Bronchial epithelial cell (primary cell): ENCODE measurements at places on chromosomes 12 and 14.

DNA sequence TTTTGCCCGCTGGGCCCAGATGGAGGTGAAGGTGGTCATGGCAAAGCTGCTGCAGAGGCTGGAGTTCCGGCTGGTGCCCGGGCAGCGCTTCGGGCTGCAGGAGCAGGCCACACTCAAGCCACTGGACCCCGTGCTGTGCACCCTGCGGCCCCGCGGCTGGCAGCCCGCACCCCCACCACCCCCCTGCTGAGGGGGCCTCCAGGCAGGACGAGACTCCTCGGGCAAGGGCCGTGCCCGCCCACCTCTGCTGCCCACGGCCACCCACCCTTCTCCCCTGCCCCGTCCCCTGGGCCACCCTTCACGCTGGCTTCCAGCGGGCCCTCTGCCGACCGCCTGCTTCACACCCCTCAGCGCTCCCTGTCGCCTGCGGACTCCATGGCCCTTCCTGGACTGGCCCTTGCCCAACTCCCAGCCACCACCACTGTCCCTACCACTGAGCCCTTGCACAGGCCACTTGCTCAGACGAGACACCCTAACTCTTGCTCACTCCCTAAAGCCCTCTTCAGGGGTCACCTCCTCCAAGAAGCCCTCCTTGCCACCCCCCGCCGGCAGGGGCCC is 42.5 kb downstream of the CYP46A1 start:
- no peak for DNase-seq

- DNase-seq: no peak
Measured at GRCh38 chr12:108448246-108448645, 66.8 kb upstream of the FICD start.

DNA sequence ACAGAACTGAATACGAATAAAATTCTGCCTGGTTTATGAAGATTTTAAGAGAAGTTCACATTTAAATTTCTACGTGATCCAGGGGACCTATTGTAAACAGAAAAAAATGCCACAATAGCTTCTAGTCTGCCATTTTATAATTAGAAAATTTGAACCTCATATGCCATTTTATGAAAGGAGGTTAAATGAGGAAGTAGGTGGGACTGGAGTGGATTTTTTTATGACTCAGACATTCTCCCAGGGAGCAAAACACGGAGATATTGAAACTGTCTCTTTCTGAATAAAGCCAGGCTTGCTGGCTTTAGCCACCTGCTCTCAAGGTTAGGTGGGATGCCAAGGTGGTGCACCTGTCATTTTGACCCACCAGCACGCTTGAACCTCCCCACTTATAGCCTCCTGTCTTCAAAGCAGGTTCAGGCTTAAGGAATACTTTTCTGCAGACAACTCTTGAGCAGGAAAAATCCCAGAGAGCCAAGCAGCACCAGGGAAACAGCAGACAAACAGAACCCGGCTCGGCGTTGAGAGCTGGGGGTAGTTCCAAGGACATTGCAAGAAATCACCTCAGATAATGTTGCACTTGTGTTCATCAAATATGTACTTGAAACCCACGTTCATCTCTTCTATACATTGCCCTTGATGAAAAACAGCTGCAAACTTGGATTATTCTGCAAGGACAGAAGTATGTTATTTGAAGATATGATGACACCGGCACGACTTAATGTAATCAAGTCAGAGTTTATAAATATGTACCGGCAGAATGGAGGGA is 203.7 kb downstream of the PPM1H start:
- peak; percentile 56 for DNase-seq

DNA sequence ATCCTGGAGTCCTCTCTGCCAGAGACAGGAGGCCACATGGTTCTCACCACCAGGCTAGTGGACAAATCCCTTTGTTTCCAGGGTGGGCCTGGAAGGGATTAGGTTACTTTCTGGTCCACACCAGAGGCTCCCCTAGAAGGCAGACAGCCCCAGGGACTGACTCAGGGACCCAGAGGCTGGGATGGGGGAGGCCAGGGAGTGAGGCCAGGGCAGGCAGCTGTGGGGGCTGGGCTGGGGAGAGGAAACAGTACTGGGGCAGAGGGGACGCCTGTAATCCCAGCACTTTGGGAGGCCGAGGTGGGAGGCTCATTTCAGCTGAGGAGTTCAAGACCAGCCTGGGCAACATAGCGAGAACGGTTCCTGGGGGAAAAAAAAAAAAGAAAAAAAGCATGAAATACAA is 64.7 kb downstream of the TNFAIP2 start:
- no peak for DNase-seq

DNA sequence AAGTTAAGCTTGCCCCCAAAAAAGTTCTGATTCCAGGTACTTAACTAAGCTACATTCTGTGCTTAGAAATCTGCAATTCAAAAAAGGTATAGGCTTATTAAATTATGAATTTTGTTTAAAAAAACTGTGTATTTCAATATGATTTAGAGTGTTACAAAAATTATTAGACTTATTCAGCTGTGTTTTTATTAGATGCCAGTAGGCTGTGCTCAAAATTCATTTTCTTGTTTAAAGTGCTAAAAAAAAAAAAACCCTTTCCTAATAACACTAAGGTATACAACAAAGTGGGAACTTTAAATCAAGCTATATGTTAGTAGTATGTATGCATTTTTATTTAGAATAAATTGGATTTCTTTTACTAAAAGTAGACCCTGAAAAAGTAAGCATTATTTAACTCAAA is 25.0 kb downstream of the LRRC9 start:
- no peak for DNase-seq

DNA sequence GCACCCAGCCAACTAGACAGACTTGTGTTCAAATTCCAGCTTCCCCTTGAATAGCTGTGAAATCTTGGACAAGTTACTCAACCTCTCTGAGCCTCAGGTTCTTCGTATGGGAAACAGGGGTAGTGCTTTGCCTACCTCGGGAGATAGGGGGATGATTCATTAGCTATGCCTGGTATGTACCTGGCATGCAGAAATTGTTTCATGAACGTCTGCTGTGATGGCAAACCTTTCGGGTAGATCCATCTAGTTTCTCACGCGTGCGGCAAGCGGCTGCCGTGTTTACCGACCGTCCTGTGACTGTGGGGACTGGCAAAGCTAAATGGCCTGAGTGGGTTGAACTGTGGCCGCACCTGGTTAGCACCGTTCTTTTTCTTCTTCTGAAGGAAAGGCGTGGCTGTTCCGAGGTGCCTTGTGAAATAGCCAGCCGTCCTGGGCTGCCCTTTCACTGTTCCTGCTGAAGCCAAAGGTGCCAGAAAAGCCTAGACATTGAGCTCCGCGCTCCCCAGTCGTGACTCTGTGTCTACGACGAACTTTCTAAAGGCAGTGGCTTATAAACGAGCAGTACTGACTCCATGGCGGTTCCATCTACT is 40.6 kb upstream of the MED13L start:
- DNase-seq: peak; percentile 80

GRCh38 chr12:569803-570434 is 93.3 kb downstream of the NINJ2 start:
- peak; percentile 44 for DNase-seq
